Psoas muscle (tissue), 8 donors: ENCODE measurements at places on chromosomes 12 and 14. TPM values are rescaled to one million over a fixed set of nuclear protein-coding genes. Genes with fewer than 3 reads are reported as not detected.

- no peaks in the 10 kb centered on the region for H3K4me1 ChIP-seq
- no peak overlapping the region for H3K4me3 ChIP-seq
- H3K27me3 ChIP-seq: no peaks in the 10 kb centered on the region
- DNase-seq: no peak
Observed at GRCh38 chr12:101720118-101720517, 19.1 kb downstream of the SYCP3 start.

TDRD9 gene
- 1.3 TPM for total RNA-seq

DNA sequence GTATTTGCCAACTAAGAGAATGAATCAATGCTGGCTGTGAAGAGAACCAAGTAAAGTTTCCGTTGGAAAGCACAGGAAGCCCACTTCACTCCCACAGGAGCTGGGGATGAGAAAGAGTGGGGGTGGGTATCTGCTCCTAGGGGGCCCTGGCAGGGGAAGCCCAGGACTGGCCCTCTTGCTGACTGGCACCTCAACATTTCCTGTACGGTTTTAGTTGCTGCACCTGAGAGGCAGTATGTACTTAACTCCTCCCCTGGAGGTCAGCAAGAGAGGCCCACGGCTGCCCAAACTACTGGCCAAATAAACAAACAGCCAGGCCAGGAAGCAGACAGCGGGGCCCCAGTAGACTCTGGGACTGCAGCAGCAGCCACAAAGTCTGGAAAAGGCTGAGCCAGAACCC is 33.8 kb upstream of the VWF start:
- no peak overlapping the region for H3K4me3 ChIP-seq
- H3K36me3 ChIP-seq: no peaks in the 10 kb centered on the region
- DNase-seq: no peak
- H3K27me3 ChIP-seq: no peaks in the 10 kb centered on the region
- H3K27ac ChIP-seq: no peak overlapping the region
- no peaks in the 10 kb centered on the region for H3K4me1 ChIP-seq

DNA sequence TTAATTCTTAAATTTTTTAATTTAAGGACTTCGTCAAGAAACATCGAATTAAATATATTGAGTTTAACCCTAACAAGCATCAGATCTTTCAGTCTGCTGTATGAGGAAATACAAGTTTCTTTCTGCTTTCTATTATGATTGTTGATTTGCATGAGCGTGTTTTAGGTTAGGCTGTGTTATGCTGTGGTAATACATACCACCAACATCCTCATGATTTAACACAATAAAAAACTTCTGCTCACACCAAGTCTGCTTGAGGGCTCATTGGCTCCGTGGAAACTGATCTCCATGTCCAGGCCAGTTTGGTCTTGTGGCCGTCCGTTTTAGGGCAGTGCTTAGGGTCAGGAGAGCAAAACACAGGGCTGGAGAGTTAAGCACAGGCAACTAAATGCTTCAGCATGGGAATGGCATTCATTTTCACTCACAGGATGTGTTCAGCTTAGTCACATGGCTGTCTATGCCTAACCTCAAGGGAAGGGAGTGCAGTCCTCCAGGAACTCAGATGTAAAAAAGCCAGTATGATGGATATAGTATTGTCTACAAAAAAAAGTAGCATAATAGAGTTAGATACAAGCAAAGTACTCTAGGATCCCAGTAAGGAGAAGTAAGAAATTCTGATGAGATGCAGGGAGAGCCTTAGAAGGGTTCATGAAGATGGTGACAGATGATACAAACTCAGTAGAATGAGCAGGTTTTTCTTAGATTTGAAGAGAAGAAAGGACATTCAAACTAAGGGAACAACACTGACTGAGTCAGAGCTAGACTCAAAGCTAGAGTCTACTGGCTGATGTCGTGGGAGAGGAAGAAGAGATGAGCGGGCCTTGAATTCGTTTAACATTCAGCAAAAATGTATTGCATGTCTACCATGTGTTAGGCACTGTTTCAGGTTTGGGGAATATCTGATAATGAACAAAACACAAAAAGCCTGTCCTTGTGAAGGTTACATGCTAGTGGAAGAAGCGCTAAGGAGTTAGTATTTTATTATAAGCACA is 16.3 kb downstream of the MARK3 start:
- H3K27ac ChIP-seq: peak overlapping the region; percentile 82
- no peak for DNase-seq
- H3K27me3 ChIP-seq: no peaks in the 10 kb centered on the region
- H3K36me3 ChIP-seq: no peaks in the 10 kb centered on the region
- H3K4me1 ChIP-seq: peaks cover 65% of the 10 kb centered on the region

- H3K4me1 ChIP-seq: peaks cover 22% of the 10 kb centered on the region
- peak overlapping the region; percentile 77 for H3K27ac ChIP-seq
- H3K4me3 ChIP-seq: no peak overlapping the region
- DNase-seq: peak; percentile 29
- H3K27me3 ChIP-seq: no peaks in the 10 kb centered on the region
Observed at GRCh38 chr12:93183940-93184671, 193.6 kb upstream of the NUDT4 start.

DNA sequence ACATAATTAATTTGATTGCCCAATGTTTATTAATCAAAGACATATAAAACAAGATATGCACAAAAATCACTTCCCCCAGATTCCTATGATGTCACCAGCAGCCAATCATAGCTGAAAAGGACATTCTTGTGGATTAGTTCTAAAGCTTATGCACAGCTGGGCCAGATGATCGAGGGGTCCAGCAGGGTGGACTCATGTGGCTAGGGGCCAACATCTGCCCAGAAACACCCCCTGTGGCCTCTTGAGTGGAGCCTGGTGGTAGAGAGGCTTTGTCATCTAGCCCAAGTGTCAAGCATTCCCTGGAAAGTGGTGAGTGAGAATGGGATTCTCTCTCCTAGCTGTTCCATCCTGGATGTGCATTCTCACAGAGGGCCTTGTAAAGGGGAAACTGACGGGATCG is 590.0 kb downstream of the BCL11B start:
- no peak for DNase-seq
- H3K27ac ChIP-seq: no peak overlapping the region
- H3K4me3 ChIP-seq: no peak overlapping the region
- no peaks in the 10 kb centered on the region for H3K4me1 ChIP-seq
- H3K36me3 ChIP-seq: no peaks in the 10 kb centered on the region

DNA sequence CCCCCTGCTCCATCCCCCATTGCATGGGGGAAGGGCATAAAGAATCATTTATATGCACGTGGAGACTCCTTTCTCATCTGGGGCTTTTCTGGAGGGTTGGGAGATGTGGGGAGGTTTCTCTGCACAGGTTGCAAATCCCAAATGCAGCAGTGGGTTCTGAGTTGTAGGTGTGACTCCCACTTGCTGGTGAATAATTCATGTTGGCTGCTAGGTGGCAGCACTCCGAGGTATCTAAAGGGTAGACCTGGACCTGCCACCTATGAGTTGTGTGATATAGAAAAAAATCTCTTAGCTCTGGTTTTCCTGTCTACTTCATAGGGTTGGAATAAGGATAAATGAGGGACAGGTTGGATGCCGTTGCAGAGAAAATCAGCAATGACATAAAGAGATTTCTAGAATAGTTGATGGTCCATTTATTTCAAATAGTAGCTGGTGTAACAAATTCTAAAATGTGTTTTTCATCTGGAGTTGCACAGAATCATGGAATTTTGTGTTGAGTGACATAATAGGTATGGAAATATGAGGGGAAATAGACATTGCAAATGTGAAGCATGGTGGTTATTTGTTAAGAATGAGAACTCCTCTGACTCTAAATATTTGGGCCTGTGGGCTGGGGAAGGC is 4.6 kb downstream of the MARCHF9 start:
- peaks cover 8% of the 10 kb centered on the region for H3K4me1 ChIP-seq
- DNase-seq: no peak
- H3K27me3 ChIP-seq: peaks cover 34% of the 10 kb centered on the region
- no peak overlapping the region for H3K27ac ChIP-seq
- no peak overlapping the region for H3K4me3 ChIP-seq

WSCD2 gene
- not detected for total RNA-seq

DNA sequence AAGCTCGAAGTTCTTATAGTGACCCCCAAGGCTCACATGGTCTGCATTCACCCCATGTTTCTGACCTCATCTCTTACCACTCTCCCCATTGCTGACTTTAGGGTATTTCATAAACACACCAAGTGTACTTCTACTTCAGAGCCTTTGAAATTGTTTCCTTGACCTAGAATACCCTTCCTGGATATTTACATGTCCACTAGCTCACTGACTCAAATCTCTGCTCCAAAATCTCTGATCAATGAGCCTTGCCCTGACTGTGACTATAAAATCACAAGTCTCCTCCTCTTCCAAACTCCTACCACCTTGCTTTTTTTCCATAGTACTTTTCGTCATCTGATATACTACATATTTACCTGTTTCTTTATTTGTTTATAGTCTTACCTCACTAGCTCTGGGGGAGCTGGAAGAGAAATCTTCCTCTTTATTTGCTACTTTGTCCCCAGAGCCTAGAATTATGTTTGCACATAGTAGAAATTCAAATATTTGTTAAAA is 105.1 kb downstream of the RMST start:
- no peaks in the 10 kb centered on the region for H3K27me3 ChIP-seq
- no peak overlapping the region for H3K4me3 ChIP-seq
- no peaks in the 10 kb centered on the region for H3K4me1 ChIP-seq
- no peak for DNase-seq
- H3K27ac ChIP-seq: no peak overlapping the region
- no peaks in the 10 kb centered on the region for H3K36me3 ChIP-seq

PIWIL1 gene
- not detected for total RNA-seq

RAN gene
- 526 TPM for total RNA-seq

GRCh38 chr12:62279961-62280360 is 19.8 kb downstream of the USP15 start:
- H3K4me3 ChIP-seq: no peak overlapping the region
- no peaks in the 10 kb centered on the region for H3K36me3 ChIP-seq
- no peaks in the 10 kb centered on the region for H3K27me3 ChIP-seq
- peaks cover 40% of the 10 kb centered on the region for H3K4me1 ChIP-seq
